ENCODE measurements at places on chromosomes 7 and 10. TPM values are rescaled to one million over a fixed set of nuclear protein-coding genes. Genes with fewer than 3 reads are reported as not detected.

The FAM237B gene
- 0.23 TPM for polyA plus RNA-seq

The COX15 gene
- 44.9 TPM for polyA plus RNA-seq

The COL26A1 gene
- 26.3 TPM for polyA plus RNA-seq

The SPDYE16 gene
- 4.4 TPM for polyA plus RNA-seq

The HOXA4 gene
- polyA plus RNA-seq = 25.4 TPM

The PPP1R3C gene
- 39.1 TPM for polyA plus RNA-seq

The LFNG gene
- polyA plus RNA-seq = 44.4 TPM

The MMD2 gene
- 0.06 TPM for polyA plus RNA-seq

The OR9A2 gene
- not detected for polyA plus RNA-seq

The SNCG gene
- polyA plus RNA-seq = 29.7 TPM

The PLCE1 gene
- polyA plus RNA-seq = 40.0 TPM

The LLCFC1 gene
- 1.2 TPM for polyA plus RNA-seq

The ACSL5 gene
- polyA plus RNA-seq = 6.2 TPM

The MINDY4 gene
- polyA plus RNA-seq = 10.2 TPM

The OR2A12 gene
- 0.08 TPM for polyA plus RNA-seq

The CELF2 gene
- polyA plus RNA-seq = 10.9 TPM

The KNDC1 gene
- polyA plus RNA-seq = 11.4 TPM

The PTPN20 gene
- 2.7 TPM for polyA plus RNA-seq

The CRPPA gene
- polyA plus RNA-seq = 5.9 TPM

The ATP6V0A4 gene
- 79.1 TPM for polyA plus RNA-seq

The LIPK gene
- polyA plus RNA-seq = not detected

The GPER1 gene
- 5.0 TPM for polyA plus RNA-seq

The VPS50 gene
- 34.9 TPM for polyA plus RNA-seq

The DENND2A gene
- polyA plus RNA-seq = 41.5 TPM

The PDE1C gene
- polyA plus RNA-seq = 3.3 TPM

The FFAR4 gene
- not detected for polyA plus RNA-seq

The DDC gene
- polyA plus RNA-seq = 79.5 TPM

The PILRA gene
- polyA plus RNA-seq = 3.2 TPM

Measured in left renal cortex interstitium (tissue), 4 donors.